Brain (organoid and tissue), 16 donors: ENCODE measurements at places on chromosomes 7 and 10. TPM values are rescaled to one million over a fixed set of nuclear protein-coding genes. Genes with fewer than 3 reads are reported as not detected.

The CTAGE8 gene
- polyA plus RNA-seq, result 0.24 TPM

The GTF2I gene
- polyA plus RNA-seq, result 215 TPM

The TMEM130 gene
- 62.5 TPM for polyA plus RNA-seq

The GNAT3 gene
- not detected for polyA plus RNA-seq
